ENCODE measurements at places on chromosomes 2 and 18.

- DNase-seq = peak; percentile 35
Observed at GRCh38 chr2:239600001-239600593, 199.3 kb upstream of the HDAC4 start.

DNA sequence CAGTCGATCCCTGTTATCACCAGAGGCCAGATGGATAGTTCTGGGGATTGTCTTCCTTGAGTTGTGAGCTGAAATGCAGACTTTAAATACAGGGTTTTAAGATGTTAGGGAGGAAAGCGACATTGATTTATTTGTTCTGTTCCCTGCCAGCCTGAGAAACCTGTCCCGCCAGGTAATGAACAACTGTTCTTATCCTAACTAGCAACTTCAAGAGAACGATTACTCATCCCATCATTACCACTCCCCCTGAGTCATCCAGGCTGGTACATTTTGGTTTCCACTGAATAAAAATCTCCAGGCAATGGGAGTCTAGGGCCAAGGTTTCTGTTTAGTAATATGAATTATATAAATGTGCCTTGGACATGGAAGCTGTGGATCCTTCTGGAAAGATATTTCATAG lies 131.2 kb downstream of the LYPD6B start:
- no peak for DNase-seq

- no peak for DNase-seq
Observed at GRCh38 chr2:232204457-232204931, 174.1 kb upstream of the ALPP start.

DNA sequence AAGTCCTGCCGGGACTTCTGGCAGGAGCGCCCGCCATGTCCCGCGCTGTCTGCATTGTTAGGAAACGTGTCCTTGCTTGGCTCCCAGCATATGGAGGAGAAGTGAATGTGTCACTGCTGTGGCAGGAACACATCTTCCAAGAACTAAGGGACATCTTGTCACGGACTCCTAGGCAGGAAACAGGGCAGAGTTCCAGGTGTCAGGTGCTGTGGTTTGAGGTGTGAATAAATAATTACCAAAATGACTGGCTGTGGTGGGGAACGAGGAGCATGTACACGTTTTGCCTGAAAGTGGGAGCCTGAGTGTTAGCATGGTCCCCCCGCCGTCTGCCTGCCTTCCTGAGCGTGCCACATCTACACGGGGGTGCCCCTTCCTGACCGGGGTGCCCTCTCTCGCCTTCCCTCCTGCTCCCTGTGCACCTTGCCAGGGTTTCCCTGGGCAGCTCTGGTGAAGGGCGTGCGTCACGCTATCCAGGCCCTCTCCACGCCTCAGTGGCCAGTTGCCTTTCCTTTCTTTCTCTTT lies 237.5 kb downstream of the LDLRAD4 start:
- DNase-seq = peak; percentile 72

DNA sequence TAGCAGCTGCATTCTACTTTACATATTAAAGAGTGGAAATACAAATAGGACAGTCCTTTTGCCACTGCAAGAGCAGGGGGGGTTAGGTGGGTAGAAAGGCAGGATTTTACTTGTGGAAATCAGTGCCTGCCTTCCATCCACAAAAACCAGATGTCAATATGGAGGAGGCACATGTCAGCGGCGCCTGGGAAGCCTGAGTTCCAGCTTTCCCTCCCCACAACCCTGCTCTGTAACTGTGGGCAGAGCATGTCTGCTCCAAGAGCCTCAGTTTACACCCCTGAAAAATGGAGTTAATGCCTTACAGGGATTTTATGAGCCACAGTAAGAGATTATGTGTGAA lies 32.9 kb downstream of the STEAP3 start:
- DNase-seq = no peak

- DNase-seq = no peak
Observed at GRCh38 chr2:112195167-112195766, 57.1 kb downstream of the FBLN7 start.

DNA sequence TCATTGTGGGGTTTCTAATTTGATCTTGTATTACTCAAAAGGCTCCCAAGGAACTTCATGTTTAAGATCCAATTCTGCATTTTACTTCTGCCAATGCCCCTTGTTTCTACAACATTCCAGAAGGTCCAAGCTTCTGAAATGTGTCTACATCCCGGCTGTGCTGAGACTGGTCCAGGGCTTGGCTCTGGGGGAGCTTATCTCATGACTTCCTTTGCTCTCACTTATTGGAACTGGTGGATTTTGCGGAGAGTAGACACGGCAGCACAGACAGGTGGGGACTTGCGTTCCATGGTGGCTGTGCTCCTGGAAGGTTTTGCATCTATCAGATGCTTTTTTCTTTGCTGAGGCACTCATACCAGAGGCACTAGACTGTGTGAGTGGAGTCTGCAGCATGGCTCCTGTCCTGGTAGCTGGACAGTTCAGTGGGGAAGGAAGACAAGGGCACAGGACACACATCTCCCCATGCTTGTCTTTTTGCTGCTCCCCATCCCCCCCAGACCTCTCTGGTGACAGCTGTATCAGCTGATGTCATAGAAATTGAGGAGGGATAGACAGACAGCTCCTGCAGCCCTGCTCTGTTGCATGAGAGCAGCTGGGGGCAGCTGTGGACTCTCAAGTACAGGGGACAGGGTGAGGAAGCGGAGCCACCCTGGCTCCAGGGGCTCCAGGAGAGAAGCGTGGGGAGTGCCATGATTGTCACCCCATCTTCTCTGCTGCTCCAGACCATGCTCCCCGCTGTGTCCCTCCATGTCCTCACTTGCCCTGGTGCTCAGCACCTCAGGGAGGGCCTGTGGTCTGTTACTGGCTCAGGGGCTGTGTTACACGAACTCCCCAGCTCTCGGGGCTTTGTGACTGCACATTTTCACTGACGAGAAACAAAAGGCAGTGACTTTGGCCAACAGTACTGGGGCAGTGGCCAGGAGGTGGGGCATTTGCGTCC lies 46.0 kb downstream of the ACAA2 start:
- DNase-seq = no peak

DNA sequence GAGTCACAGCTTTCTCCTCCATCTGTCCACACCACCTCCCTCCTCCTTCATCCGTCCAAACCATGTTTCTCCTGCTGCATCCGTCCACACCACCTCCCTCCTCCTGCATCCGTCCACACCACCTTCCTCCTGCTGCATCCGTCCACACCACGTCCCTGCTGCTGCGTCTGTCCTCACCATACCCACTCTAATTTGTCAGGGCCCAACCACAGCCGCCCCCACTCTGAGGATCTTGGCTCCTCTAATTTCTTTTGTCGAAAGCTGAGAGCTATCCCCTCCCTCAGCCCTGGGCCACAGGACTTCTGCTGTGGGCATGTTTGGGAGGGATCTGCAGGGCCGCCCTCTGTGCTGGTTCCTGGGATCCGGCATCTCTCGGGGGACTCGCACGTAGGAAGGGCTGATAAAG lies 67.4 kb downstream of the TPO start:
- DNase-seq = no peak

GRCh38 chr2:69968609-69969008 lies 7.2 kb upstream of the ASPRV1 start:
- no peak for DNase-seq

- DNase-seq = no peak
Observed at GRCh38 chr2:66547887-66548286, 113.0 kb downstream of the MEIS1 start.

GRCh38 chr2:46001741-46002506 lies 295.3 kb upstream of the EPAS1 start:
- DNase-seq = no peak

GRCh38 chr2:68044099-68044498 lies 18.7 kb downstream of the C1D start:
- no peak for DNase-seq

GRCh38 chr2:168594778-168595177 lies 138.7 kb downstream of the CERS6 start:
- no peak for DNase-seq

DNA sequence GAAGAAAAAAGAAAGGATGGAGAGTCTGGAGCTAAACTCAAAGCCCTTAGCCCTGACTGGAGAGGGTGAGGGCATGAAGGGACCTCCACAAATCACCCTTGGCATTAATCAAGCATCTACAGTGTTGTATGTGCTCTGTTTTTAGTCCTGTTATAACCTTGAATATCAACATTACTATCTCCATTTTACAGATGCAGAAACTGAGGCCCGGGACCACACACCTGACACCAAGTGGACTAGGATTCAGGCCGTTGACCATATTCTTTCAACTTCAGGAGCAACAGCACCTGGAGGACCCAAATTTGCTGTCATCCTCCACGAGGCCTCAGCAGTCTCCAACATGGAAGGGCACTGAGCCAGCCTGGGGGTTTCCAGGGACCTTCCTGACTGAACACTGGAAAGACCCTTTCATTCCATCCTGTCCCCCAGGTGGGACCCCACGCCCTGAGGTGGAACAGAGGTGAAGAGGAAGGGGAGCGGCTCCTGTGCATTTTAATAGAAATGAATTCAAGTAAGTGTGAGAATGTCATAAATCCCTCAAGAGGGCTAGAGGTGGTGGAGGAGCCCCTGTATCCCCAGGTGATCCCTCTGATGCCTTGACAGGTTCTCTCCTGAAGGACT lies 41.0 kb downstream of the SERTAD2 start:
- no peak for DNase-seq

DNA sequence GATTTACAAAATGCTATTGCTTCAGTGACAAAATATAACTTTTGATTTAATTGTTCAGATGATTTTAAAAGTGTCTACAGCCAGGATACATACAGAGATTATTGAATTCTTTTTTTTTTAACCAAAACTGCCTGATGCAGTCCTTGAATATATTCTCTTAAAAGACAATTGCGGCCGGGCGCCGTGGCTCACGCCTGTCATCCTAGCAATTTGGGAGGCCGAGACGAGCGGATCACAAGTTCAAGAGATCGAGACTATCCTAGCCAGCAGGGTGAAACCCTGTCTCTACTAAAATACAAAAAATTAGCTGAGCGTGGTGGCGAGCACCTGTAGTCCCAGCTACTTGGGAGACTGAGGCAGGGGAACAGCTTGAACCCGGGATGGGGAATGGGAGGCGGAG lies 497.0 kb upstream of the FSIP2 start:
- DNase-seq = no peak

- no peak for DNase-seq
Observed at GRCh38 chr2:238182362-238182761, 21.1 kb downstream of the ILKAP start.

DNA sequence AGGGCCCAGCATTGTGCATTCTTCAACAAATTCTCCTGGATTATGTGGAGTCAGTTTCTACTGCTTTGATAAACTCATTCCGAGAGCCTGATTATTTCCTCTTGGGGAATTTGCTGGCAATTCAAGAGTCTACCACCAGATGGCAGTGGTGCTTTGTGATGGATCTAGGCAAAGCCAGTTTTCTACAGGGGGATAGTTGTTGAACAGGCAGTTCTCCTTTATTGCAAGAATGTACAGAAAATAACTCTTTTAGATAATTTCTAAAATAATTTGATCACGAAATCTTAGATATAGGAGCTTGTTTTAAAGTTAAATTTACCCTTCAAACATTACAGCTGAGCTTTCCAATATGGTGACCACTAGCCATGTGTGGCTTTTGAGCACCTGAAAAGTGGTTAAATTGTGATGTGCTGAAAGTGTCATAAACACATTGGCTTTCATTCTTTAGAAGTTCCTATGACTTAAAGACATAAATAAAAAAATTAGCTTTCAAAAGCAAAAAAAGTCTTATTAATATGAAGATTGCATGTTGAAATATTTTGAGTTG lies 66.7 kb upstream of the HAAO start:
- DNase-seq = peak; percentile 90

DNA sequence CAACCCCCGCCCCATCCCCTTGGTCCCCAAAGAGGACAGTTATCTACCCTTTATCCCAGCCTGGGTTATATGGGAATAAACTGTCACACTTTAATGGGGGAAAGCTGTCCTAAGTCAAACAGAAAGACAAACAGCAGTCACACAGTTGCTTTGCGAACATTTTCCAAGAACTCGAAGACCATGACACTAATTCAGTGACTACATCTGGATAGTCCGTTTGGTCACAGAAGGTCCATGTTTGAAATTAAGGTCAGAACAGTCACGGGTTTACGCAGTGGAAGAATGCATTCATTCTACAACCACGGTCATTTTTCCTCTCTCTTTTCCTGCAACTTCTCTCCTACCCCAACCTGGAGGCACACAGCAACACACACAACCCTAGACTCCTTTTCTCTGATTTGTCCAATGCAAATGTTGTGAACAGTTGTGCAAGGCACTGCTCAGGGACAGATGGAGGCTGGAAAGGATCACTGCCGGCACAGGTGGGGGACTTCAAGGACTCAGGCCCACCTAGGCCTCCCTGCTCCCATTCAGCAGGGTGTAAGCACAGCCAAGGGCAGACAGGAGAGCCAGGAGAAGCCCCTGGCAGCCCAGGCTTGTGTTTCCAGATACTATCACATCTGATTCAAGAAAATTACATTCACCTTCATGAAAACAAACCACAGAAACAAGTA lies 39.9 kb downstream of the ZNF516 start:
- peak; percentile 13 for DNase-seq

- no peak for DNase-seq
Observed at GRCh38 chr2:212644195-212644837, 105.7 kb upstream of the ERBB4 start.

DNA sequence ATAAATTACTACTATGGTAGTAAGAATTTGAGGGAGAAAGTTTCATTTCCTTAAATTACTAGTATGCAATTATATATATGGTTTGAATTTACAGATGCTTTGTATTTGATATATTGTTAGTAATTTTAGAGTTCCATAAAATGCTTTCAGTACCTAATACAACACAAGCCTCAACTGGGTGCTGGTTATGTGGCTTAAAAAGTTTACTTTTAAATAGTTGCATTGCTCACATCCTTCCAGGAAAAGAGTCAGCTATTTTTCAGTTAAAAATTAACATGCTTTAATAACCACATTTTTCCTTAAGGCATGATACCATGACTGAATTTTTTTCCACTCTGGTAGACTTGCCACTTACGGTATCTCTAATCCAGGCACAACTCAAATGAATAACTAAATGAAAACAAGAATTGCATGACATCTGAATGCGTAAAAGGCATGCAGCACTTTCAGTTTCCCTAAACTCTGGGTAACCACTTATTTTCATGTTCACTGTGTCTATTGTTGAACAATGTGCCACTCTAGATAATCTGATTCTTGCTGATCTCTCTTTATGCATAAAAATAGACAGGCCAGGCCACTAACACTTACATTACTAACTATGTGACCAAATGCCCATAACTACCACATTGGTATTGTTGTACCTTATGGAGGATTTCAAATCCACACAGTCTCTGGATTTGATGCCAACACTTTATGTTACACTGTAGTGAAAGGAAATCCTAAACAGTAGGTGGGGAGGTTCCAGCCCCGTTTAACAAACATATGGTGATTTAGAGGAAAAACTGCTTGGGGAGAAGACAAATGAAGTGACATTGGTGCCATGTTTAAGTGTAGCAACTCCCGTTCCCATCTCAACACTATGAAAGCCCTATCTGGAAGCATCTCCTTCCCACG lies 35.5 kb upstream of the SLC35F5 start:
- DNase-seq = no peak

GRCh38 chr2:165462443-165462842 lies 7.1 kb upstream of the CSRNP3 start:
- DNase-seq = no peak

Data from activated CD8-positive, alpha-beta memory T cell treated with anti-CD3 and anti-CD28 coated beads, Interleukin-2, amount 50 U/mL, for 48 hours (primary cell).